ENCODE measurements at places on chromosomes 13 and 19. TPM values are rescaled to one million over a fixed set of nuclear protein-coding genes. Genes with fewer than 3 reads are reported as not detected.

DNA sequence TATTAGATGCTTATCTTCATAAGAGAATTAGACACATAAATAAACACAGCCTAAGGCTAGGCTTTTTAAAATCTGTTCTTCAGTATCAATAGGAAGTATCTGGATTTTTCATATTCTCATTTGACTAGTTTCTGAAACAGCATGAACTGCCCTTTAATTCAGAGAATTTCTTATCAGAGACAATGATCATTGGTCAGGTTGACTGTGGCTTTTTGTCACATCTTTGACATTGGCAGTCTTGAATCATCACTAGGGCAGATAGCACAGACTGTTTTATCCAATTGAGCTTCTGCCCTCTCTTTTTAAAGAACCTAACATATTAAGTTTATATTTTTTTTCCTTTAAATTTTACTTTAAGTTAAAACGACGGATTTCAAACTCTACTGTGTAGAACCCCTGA lies 59.6 kb downstream of the DPY19L3 start:
- no peak overlapping the region for H3K27ac ChIP-seq
- no peak for DNase-seq
- H3K27me3 ChIP-seq = no peaks in the 10 kb centered on the region
- no peak overlapping the region for H3K4me3 ChIP-seq

- no peak overlapping the region for H3K27ac ChIP-seq
- H3K27me3 ChIP-seq = peaks cover 16% of the 10 kb centered on the region
- H3K4me1 ChIP-seq = no peaks in the 10 kb centered on the region
- DNase-seq = no peak
Measured at GRCh38 chr13:45899406-45899805, 47.9 kb upstream of the SIAH3 start.

DNA sequence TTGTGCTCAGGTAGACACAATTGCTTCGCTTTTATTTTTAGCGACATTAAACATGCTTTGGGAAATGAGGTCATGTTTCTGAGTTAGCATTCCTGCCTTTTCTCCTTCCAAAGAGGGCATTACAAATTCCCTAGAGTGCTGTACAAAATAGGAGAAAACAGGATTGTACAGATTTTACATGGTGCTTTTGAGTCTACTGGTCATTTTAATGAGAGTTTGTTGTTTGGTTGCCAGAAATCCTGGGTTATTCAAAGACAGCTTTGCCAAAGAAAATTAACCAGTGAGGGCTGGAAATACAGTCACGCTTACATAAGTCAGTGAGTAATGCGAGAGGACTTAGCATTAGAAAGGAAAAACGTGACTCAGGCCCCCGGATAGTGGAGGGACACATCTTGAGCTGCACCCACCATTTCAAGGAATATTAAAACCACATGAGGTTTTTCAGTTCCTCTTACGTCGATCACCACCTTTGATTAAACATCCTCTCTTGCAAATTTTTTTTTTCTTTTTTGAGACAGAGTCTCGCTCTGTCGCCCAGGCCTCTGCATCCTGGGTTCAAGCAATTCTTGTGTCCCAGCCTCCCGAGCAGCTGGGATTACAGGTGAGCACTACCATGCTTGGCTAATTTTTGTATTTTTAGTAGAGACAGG lies 55.4 kb downstream of the SACS start:
- H3K36me3 ChIP-seq = no peaks in the 10 kb centered on the region
- no peak overlapping the region for H3K4me3 ChIP-seq
- H3K4me1 ChIP-seq = peaks cover 55% of the 10 kb centered on the region
- peak; percentile 83 for DNase-seq
- H3K27ac ChIP-seq = peak overlapping the region; percentile 94
- no peaks in the 10 kb centered on the region for H3K27me3 ChIP-seq

DNA sequence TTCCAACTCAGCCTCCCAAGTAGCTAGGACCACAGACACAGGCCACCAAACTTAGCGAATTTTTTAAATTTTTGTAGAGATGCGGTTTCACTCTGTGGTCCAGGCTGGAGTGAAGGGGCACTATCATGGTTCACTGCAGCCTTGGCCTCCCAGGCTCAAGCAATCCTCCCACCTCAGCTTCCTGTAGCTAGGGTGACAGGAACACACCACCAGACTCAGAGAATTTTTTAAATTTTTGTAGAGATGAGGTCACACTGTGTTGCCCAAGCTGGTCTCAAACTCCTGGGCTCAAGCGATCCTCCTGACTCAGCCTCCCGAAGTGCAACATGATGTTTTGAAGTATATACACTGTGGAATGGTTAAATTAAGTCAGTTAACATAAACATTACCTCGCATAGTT lies 263.6 kb downstream of the OXGR1 start:
- no peak for DNase-seq
- no peak overlapping the region for H3K4me3 ChIP-seq
- no peak overlapping the region for H3K27ac ChIP-seq
- H3K4me1 ChIP-seq = no peaks in the 10 kb centered on the region

GRCh38 chr19:50050406-50051227 lies 24.8 kb downstream of the ZNF473 start:
- peak; percentile 73 for DNase-seq
- peaks cover 5% of the 10 kb centered on the region for H3K36me3 ChIP-seq
- H3K4me1 ChIP-seq = peaks cover 13% of the 10 kb centered on the region
- H3K27me3 ChIP-seq = peaks cover 17% of the 10 kb centered on the region
- H3K27ac ChIP-seq = peak overlapping the region; percentile 89

DNA sequence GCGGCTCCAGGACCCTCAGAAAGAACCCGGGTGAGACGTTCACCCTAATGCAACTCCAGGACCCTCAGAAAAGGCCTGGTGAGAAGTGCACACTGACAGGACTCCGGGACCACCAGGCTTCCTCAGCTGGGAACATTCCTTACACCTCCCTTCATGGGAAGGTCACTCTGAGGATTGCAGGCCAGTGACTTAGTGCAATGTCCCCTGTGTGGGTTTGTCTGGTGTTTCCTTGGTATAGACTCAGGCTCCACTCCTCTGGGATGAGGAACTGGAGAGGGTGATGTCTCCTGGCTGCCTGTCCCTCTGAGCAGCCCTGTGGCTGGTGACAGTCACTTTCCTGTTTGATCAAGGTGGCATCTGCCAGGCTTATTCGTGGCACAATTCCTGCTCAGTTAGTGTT lies 49.7 kb downstream of the TEX29 start:
- no peaks in the 10 kb centered on the region for H3K36me3 ChIP-seq
- H3K4me1 ChIP-seq = no peaks in the 10 kb centered on the region
- H3K27me3 ChIP-seq = peaks cover 9% of the 10 kb centered on the region
- no peak for DNase-seq

DNA sequence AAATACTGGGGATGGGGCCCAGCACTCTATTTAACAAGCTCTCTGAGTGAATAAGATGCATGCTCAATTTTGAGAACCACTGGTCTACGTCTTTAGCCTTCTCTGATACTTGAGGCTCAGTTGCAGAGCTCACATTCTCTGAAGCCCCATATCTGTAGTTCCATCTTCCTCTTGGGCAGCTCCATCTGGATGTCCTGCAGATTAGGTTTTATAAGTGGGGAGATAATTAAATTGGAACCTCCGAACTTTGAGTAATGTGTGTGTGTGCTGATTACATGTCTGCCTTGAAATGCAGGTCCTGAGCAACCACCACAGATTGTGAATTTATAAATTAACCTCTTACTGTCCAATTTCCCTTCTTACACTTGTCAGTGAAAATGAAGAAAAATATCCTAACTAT lies 7.2 kb upstream of the RASL11A start:
- DNase-seq = no peak
- no peaks in the 10 kb centered on the region for H3K36me3 ChIP-seq
- peak overlapping the region; percentile 82 for H3K27ac ChIP-seq
- H3K27me3 ChIP-seq = no peaks in the 10 kb centered on the region
- peaks cover 79% of the 10 kb centered on the region for H3K4me1 ChIP-seq

DNA sequence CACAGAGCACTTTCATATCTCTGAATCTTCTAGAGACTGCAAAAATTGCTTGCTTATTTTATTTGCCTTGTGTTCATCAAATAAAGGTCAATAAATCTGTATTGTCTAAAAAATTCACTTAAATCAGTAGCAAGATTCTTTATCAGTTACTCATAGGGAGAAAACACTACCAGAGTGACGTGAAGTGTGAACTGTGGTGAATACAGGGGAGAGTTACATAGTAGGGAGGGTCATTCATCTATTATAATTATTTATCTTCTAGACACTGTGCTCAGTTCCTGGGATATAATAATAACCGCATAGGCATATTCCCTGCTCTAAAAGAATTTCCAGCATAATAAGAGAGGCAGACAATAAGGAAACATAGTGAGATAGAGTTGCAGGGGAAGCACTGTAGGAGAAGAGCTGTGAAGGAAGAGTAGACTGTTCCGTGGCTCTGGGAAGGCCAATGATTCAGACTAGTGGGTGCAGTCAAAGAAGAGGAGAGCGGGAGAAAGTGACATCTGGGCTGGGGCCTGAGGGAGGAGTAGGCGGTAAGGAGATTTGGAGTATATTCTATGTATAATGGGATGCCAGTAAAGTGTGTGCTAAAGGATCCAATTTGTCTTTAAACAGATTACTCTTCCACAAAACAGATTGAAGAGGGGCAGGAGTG lies 84.0 kb upstream of the TDRD3 start:
- no peaks in the 10 kb centered on the region for H3K4me1 ChIP-seq
- peaks cover 17% of the 10 kb centered on the region for H3K27me3 ChIP-seq
- no peaks in the 10 kb centered on the region for H3K36me3 ChIP-seq
- DNase-seq = no peak
- no peak overlapping the region for H3K4me3 ChIP-seq

DNA sequence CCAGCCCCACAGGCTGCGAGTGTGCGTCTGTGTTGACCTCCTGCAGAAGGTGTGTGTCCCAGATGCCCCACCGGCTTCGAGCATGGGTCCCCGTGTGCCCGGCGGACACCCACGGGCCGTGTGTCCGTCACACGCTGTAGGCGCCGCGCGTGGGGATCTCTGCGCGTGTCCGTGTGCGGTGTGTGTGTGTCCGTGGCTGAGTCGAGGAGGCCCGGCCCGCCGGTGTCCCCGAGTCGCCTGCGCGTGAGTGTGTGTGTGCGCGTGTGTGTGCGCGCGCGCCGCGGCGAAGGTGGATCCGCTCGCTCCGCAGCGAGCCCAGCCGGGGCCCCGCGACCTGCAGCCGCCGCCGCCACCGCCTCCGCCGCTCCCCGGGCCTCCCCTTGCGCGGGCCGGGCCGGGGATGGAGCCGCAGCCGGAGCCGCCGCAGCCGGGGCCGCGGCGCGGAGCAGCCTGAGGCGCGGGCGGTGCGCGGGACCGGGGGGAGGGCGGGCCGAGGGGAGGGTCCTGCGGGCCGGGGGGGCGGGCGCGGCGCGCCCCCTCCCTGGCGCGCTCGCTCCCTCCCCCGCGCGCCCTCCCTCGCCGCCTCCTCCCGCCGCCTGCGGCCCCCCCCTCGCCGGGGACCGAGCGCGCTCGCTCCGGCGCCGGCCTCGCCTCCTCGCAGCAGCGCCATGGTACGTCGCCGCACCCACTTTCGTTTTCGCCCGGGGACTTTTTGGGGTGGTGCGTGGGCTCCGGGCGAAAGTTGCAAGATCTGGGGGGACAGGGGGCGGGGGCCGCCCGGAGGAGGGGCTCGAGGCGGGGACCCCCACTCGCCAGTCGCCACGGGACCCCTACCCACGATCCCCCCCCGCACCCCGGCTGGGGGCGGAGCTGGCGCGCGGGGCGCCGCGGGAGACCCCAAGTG lies 7.1 kb upstream of the NFIC start:
- peak; percentile 56 for DNase-seq
- H3K36me3 ChIP-seq = no peaks in the 10 kb centered on the region
- H3K4me1 ChIP-seq = peaks cover 30% of the 10 kb centered on the region
- H3K27ac ChIP-seq = no peak overlapping the region
- H3K4me3 ChIP-seq = peak overlapping the region; percentile 91

DNA sequence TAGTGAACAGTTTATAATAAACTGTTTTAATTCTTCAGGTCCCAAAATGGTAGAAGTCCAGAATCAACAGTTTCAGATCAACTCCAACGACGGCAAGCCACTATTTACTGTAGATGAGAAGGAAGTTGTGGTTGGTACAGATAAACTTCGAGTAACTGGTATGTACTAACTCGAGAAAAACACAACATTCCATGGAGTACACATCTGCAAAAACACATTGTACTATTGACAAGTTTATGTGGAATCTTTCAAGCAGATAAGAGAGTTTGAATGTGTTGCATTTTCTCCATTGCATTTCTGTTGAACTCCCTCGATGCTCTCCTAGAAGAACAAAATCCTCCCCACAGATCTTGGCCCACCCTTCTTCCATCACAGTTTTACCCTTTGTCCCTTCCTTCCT lies 98.5 kb downstream of the SGCG start:
- DNase-seq = no peak
- peaks cover 13% of the 10 kb centered on the region for H3K27me3 ChIP-seq
- H3K36me3 ChIP-seq = peaks cover 2% of the 10 kb centered on the region
- H3K4me3 ChIP-seq = no peak overlapping the region

- DNase-seq = no peak
- H3K4me1 ChIP-seq = peaks cover 12% of the 10 kb centered on the region
- no peak overlapping the region for H3K4me3 ChIP-seq
- H3K27ac ChIP-seq = no peak overlapping the region
- H3K36me3 ChIP-seq = peaks cover 5% of the 10 kb centered on the region
- no peaks in the 10 kb centered on the region for H3K27me3 ChIP-seq
Measured at GRCh38 chr19:49553451-49554271, 25.9 kb downstream of the RCN3 start.

DNA sequence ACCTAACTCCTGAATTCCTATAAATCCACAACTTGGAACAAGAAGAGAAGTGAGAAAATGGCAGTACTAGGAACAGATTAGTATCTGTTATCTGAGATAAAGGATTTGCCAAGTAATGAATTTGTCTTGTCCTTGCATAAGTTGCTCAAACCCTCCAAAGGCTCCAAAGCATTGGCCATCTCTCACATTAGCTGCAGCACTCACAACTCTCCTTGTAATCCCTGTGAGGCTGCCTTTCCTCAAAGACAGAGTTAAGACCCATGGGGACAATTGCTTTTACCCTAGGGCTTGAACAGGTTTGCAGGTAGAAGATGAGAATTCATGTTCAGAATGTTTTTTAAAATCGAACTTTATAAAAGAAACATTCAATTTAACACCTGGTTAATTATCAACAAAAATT lies 1702.2 kb downstream of the EFNB2 start:
- H3K4me3 ChIP-seq = no peak overlapping the region
- no peaks in the 10 kb centered on the region for H3K27me3 ChIP-seq
- no peak for DNase-seq

DNA sequence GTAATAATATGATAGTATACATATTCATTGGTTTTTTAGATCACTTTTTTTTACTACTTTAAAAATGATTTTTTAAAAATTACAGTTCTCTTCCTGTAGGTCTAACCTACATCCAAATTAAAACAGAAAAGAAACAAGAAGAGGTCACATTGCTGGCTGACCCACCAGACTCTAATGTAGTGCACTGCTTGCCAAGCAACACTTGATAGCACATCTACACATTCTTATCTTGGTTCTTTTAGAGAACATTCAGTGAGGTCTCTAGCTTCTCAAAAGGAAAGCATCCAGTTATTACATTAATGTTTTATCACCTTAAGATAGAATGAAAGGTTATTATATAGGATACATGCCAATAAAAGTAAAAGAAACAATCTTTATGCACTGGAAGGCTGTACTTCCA lies 35.6 kb downstream of the NDFIP2 start:
- no peak overlapping the region for H3K27ac ChIP-seq
- no peaks in the 10 kb centered on the region for H3K4me1 ChIP-seq
- no peaks in the 10 kb centered on the region for H3K36me3 ChIP-seq
- no peak for DNase-seq

NANOS2 gene
- not detected for polyA plus RNA-seq

IGFLR1 gene
- 131 TPM for polyA plus RNA-seq

HOMER3 gene
- not detected for polyA plus RNA-seq

RASA3 gene
- polyA plus RNA-seq = 28.6 TPM
